Stimulated activated naive B cell treated with anti-CD40 and anti-IgM and Interleukin-4, amounts not matched to agents 10 μg/mL and 1 μg/mL and 100 μg/mL, for 72 hours (primary cell): ENCODE measurements at places on chromosomes 12 and 14.

DNA sequence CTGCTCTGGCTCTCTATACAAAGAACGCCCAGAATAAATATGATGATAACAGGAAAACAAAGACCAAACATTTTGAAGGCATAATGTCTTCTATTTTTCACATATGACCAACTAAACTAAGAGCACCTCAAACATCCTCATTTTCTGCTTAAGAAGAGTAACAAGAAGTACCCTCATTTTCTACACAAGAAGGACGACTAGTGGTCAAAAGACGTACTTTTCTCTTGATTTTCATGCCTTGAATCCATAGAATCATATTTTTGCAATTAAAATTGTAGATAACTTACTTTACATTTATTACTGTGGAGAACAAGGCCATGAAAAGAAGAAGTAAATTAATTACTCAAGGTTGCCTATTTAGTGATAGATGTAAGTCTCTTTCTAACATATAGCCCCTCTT lies 358.6 kb downstream of the DUSP6 start:
- no peak for DNase-seq

- no peak for DNase-seq
These were observed 1.5 kb upstream of the PPP1CC start for GRCh38 chr12:110744151-110744571.

DNA sequence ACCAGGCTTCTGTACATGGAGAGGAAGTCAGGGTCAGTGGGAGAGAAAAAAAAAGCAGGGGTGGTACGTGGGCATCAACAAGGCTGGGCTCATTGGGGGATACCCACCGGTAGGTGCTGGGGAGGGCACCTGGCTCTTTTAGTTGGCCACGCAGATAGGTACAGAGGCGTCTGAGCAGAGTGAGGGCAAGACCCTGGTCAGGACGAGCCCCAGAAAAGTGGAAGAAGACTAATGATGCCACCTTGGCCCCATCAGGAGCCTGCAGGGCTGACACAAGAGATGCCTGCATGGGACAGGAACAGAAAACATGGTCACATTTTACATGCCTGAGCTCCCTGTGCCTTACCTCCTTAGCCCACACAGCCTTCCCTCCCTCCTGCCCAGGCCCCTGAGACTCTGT lies 29.7 kb downstream of the TEP1 start:
- DNase-seq: no peak

DNA sequence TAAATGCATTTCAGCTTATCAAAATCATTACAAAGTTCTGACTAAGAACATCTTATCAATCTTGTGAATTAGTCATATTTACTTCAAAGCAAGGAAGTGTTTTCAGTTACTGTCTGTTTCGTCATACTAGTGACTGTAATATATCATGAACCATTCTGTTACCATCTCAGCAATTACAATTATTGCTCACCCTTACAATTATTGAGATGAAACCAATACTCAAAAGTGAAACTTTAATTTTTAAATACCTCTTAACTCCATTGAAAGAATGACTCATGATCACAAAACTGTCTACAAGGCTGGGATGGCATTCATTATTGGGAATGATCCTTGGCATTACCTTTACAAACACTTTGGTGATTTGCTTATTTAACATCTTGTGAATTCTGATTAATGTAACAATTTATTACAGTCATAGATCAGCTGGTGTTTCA lies 90.3 kb downstream of the RPS6KA5 start:
- no peak for DNase-seq

GRCh38 chr12:43332977-43333640 lies 218.9 kb downstream of the ADAMTS20 start:
- DNase-seq: no peak

- peak; percentile 56 for DNase-seq
These were observed 2.0 kb downstream of the SP1 start for GRCh38 chr12:53381731-53382630.

GRCh38 chr14:65771271-65771670 lies 358.7 kb downstream of the FUT8 start:
- no peak for DNase-seq

DNA sequence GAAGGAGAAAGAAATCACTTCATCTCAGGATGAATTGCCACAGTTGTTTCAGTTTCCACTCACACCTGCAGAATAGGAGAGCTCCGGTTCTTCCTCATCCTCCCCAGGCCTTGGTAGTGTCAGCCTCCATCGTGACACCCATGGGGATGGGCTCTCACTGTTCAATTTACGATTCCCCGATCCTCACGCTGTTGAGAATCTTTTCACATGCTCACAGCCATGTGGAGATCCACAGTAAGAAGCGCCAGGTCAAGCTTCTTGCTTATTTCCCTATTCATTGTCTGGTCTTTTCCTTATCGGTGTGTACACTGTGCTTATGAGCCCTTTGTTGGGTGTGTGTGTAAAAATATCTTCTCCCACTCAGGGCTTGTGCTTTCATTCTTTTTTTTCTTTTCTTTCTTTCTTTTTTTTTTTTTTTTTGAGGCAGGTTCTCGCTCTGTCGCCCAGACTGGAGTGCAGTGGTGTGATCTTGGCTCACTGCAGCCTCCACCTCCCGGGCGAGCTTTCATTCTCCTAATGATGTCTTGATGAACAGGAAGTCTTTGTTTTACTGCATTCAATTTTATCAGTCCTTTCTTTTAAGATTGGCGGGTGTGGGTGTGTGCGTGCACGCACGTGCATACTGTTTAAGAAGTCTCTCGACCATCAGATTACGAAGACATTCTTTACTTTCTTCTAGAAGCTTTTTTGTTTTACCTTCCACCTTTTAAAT lies 21.5 kb downstream of the RIN3 start:
- no peak for DNase-seq

DNA sequence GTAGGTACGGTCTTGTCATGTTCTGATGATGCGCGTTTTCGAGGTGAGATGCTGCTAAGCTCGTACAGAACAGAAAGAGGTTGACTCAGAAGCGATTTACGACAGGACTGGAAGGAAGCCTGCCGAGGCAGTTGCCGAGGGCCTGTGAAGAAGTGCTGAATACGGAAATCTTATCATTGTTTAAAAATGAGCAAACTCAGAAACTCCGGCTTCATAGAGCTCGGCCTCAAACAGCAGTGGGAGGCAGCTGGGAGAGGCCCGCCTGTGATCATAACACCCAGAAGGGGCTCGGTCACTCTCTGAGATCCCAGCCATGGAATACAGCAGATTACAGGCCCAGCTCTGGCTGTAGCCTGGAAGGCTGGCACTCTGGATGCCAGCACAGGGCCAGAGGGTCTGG lies 87.4 kb downstream of the CPSF2 start:
- DNase-seq: no peak

DNA sequence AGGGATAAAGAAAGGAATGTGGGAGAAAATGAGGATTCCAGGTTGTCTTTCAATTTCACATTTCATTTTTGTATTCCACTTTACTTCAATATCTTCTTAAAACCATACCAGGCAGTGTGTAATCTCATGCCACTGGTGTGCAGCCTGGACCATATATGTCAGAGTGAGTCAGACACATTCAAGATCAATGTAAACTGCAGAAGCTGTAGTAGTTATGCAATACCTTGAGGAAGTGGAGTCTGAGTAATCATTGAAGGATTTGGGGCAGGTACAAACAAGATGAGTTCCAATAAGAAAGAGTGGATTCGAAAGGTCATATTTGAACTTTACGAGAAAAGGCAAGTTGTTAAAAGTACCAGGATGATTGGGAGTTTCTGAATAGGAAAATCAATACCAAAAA lies 14.1 kb downstream of the PLCZ1 start:
- no peak for DNase-seq
